ENCODE measurements at places on chromosomes 2 and 18. TPM values are rescaled to one million over a fixed set of nuclear protein-coding genes. Genes with fewer than 3 reads are reported as not detected.

DNA sequence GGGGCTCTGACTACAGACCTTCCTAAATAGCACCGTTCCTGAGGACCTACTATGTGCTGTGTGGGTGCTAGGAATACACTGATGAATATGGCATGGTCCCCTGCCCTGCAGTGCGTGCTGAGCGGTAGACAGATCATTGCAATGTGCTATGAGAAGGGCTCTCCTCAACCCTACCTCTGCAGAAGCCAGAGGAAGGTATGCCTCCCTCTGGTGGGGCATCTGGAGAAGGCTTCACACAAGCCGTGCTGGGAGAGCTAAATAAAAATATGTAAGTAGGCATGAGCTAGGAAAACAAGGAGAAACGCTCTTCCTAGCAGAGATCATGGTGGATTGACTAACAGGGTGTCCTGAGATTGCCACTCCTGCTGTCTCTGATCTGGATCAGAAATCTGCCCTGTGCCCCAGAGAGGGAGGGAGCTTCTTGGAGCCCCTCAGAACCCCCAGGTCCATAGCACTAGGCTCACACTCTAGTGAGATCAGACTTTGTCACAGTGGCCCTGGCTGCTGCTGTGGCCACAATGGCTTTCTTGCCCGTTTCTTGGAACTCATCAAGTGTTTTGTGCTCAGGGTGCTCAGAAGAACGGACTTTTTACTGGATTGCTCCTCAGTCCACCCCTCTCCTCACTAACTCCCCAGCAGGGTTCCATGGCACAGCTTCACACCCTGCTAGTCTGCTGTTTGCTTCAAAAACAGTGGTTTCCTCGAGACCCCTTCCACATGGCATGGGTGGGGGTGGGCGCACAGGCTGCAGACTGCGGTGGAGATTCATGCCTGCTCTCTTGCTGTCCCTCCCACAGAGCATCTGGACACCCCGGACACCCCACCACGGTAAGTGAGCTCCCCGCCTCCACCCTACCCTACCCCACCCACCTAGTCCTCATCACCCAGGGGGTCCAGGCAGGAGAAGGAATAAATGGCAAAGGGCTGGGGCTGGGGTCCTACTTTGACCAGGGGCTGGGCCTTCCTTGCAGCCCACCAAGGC is 14.2 kb downstream of the SIGLEC15 start:
- DNase-seq: no peak

DNA sequence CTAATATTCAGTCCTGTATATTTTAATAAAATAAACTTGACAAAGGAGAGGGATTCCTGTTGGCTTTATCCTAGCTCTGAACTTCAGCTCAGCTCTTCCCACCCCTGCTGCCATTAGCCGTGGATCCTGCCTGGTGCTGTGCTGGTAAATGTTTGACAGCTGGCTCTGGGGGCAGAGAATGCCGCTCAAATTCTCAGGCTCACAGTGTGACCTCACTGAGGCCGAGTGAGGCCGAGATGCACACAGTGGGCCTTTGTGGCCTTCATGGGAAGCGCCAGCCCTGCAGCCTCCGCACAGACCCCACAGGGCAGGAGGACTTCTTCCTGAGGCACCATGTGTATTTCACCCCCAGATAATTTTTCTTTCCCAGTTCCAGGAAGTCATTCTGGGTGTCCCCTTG is 16.5 kb upstream of the FAHD2A start:
- no peak for DNase-seq

DNA sequence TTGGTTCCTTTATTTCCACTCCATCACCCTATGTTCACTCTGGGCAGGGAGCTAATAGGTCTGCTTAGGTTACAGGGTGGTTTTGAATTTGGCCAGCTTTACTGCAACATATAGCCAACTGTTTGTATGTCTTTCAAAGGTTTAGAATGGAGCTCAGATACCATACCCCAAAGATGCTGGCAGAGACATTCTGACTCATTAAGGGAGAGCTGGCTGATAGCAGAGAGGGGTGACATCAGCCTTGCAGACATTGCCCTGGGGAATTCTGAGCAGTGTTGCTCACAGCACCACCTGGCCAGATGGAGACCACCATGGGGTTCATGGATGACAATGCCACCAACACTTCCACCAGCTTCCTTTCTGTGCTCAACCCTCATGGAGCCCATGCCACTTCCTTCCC is 2.1 kb downstream of the PROKR1 start:
- no peak for DNase-seq

- no peak for DNase-seq
Observed at GRCh38 chr2:85547089-85547858, 8.3 kb downstream of the MAT2A start.

DNA sequence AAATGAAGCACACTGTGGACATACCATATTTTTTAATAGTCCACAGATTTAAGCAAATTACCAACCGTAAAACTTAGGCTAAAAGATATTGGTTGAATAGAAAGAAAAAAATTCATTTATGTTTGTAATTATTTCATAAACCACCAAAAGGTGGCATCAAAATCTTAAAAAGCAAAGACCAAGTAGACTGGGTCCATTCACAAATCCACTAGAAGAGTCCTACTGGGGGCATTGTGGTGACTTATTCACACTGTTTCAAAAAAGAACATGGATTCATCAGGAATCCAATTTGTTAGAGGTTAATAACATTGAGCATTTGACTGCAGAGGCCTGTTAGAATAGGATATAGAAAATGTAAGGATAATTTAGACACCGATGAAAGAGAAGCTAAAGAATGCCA is 194.9 kb upstream of the KYNU start:
- no peak for DNase-seq

DNA sequence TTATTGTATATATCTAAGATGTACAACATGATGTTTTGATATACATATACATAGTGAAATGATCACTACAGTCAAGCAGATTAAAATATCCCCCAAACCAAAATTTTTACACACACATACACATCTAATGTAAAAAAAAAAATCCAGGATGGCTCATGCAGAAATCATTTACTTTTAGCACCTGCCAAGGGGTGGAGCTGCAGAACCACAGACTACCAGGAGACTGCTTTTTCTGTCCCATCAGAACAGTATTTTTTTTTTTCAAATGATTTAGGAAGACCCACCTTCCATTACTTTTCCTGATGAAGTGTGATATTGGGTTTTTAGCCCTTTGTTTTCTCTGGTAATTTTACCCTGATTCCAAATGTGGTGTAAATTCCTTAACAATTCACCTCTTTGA is 61.9 kb downstream of the AQP4 start:
- DNase-seq: no peak

Gene RAMP1
- 122 TPM for total RNA-seq

Measured in right cardiac atrium (tissue), 5 donors.